ENCODE measurements at places on chromosomes 4 and X.

DNA sequence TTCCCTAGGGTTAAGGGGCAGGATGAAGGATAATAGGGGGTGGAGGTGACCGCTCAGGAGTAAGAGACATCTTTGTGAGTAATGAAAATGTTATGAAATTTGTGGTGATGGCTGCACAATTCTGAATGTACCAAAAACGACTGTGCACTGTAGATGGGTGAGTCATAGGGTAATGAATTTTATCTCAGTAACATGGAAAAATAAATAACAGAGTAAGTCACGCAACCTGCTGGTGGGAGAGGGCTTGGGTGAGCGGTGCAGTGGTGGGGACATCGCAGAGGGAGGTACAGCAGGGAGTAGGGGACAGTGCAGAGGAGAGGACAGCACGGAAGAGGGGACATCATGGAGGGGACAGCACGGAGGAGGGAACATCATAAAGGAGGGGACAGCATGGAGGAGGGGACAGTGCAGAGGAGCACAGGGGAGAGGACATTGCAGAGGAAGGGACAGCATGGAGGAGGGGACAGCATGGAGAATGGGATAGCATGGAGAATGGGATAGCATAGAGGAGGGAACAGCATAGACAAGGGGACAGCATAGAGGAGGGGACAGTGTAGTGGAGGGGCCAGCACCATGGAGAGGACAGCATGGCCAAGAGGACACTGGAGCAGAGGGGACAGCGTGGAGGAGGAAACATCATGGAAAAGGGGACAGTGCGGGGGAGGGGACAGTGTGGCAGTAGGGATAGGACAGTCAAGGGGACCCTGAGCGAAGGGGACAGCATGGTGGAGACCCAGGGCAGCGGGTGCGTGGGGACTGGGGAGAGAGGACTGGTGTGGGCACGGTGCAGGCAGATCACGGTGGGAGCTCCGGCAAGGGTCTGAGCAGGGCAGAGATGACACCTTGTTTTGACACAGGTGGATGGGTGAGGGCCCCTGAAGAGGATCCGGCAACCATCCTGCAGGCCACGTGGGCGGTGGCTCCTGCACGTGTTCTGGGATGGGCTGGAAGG, 68.5 kb upstream of the MXD4 start:
- no peak for DNase-seq

GRCh38 chr4:48090621-48091020, 43.4 kb downstream of the TXK start:
- no peak for DNase-seq

GRCh38 chr4:100295792-100296191, 105.5 kb upstream of the DDIT4L start:
- DNase-seq = no peak

GRCh38 chr4:37788819-37789218, 37.7 kb upstream of the PGM2 start:
- no peak for DNase-seq

DNA sequence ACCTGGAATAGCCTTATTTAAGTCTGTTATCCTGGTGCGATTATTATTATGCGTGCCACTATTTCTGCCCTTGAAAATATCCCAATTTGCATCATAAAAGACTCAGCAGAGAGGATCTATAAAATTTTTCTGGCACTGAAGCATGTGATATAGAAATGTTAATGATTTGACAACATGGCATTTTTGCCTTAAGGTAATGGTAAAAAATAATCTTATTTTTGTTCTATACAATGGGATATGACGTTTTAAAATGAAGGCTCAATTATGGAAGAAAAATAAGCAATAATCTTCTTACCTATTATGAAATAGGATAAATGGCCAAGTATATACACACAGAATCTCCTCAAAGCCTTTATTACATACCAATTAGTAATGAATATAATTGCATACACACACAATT, 113.5 kb downstream of the PDGFC start:
- no peak for DNase-seq

All from activated naive CD4-positive, alpha-beta T cell treated with anti-CD3 and anti-CD28 coated beads, Interleukin-2, amount 50 U/mL, for 72 hours (primary cell).